ENCODE measurements at places on chromosomes 13 and 19. TPM values are rescaled to one million over a fixed set of nuclear protein-coding genes. Genes with fewer than 3 reads are reported as not detected.

DNA sequence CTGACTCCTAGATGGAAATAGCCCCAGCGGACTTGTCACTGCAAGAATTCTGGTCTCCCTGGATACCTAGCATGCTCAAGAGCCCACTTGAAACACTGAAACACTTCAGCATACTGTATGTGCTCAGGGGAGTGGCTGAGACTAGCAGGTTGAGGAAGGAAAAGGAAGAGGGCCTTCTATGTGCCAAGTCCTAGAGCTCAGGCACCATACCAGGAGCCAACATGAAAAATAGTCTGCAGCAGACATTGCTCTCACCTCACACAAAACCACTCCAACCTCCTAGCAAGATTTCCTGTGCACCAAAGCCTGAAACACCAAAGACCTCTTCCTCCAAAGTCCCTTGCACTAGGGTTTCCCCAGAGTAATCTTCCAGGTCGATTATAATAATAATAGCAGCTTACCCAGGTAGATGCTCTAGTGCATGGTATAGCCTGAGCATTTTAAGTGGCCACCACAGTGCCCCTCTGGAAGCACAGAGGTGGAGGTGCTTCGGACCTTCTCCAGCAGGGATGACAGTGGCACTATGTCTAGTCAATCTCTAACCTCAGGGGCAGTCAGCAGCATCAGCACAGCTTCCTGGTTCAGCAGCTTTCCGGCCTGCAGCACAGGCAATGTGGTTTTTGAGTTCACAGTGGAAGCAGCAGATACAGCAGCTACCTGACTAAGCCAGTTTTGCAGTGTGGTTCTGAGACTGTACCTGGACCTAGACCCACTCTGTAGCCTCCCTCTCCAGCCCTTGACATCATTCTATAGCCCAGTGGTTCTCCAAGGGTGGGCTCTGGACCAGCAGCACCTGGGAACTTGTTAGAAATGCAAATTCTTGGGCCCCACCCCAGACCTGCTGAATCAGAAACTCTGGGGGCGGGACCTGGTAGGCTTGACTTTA lies 45.6 kb upstream of the UBE2L5 start:
- DNase-seq: no peak

- DNase-seq: no peak
These were observed 50.7 kb downstream of the ACSBG2 start for GRCh38 chr19:6185835-6186834.

DNA sequence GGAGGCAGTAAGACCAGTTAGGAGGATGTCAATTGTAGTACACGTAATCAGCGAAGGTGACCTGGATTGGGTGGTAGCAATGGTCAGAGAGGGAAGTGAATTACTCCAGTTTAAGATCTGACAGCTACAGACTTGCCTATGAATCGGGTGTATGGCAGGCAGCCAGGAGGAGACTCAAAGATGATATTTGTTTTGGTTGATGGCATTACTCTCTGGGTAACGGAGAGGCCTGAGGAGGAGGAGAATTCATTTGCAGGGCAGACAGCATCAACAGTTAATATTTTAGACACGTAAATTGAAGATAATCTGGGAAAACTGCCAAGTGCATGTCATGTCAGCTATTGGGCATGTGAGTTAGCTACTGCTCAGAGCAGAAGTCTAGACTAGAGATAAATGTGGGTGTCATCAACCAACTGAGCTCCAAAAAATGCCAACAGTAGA lies 109.2 kb downstream of the SGCG start:
- peak; percentile 23 for DNase-seq

GRCh38 chr19:33860312-33861090 lies 63.8 kb downstream of the KCTD15 start:
- no peak for DNase-seq

DNA sequence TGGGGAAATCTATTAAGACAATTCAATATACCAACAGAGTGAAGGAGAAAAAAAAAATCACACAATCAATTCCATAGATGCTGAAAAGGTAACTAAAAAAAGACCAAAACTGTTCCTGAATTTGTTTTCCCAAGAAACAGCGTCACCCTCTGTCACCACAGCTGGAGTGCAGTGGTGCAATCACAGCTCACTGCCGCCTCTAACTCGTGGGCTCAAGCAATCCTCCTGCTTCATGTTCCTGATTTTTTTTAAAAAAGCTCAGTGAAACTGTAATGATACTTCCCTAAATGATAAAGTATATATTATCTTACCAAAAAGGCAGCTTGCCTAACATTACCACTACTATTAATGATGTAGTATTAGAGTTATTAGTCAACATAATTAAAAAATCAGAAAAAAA lies 19.6 kb upstream of the ZFP14 start:
- no peak for DNase-seq

DNA sequence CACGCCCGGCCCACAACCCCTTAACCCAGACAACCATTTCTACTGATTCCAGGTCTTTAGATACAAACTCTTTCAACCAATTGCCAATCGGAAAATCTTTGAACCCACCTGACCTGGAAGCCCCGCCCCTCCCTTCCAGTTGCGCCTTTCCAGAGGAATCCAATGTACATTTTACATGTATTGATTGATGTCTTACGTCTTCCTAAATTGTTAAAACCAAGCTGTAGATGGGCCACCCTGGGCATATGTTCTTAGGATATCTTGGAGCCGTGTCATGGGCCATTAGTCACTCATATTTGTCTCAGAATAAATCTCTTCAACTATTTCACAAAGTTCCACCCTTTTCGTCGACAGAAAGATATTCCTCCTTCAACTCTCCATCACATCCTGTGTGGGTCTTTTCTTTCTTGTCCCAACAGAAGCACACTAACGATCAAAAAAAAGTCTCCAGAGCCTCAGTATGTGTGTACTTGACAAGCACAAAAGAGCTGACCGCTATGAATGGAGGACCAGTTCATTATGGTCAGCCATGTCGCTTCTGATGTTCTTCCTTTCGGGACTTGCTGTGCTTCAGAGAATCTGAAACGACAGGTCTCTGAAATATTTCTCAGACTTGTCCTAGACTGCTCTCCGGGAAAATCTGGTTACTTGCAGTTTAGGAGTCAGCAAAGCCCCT lies 601 bp upstream of the ZNF749 start:
- DNase-seq: no peak

- no peak for DNase-seq
These were observed 29.9 kb upstream of the F7 start for GRCh38 chr13:113075711-113076110.

FCHO1 gene
- total RNA-seq: 0.43 TPM

ADGRE2 gene
- total RNA-seq: 0.43 TPM

CGB5 gene
- not detected for total RNA-seq

MEIOSIN gene
- total RNA-seq: not detected

DKKL1 gene
- total RNA-seq: 0.32 TPM

GSX1 gene
- not detected for total RNA-seq

All from fibroblast of villous mesenchyme (primary cell).